ENCODE measurements at places on chromosomes 11 and 22.

GRCh38 chr22:37320726-37321677, 38.7 kb downstream of the CYTH4 start:
- DNase-seq = no peak

- DNase-seq = no peak
Observed at GRCh38 chr22:36303874-36304273, 50.9 kb downstream of the APOL1 start.

DNA sequence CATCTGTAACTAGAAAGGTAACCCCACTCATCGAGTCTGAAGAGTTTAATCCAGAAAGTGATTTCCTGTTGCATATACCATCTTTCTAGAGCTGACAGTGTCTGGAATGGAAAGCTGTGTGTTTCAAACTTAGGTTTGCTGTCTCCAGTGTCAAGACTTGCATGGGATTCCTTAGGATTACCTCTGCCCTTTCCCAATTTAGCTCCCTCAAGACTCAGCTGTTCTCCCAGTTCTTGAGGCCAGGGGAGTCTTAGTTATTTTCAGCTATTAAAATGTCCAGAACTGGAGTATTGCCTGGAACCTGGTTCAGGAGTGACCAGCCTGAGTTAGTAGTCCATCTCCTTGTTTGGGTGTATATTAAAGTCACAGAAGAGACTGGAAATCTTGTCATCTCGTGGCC, 25.0 kb upstream of the LDHA start:
- no peak for DNase-seq

DNA sequence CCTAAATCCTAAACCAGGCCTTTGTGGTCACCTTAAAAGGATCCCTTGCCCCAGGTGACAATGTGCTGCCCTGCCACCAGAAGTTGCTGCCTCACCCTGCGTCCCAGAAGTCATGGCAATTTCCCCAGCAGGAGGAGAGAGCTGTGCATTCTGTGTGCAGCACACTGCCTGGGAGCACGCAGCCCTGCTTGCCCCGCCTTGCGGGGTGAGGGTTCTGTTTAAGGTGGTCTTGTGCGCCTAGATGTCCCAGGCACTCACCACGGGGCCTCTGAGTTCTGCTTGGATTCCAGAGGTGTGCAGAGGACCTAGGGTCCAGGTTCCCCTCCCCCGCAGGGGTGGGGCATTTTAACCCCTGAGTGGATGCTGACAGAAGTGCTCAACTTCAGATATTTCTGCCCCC, 95.0 kb downstream of the GRAMD1B start:
- no peak for DNase-seq

GRCh38 chr11:21480240-21480639, 712.6 kb upstream of the ANO5 start:
- no peak for DNase-seq

DNA sequence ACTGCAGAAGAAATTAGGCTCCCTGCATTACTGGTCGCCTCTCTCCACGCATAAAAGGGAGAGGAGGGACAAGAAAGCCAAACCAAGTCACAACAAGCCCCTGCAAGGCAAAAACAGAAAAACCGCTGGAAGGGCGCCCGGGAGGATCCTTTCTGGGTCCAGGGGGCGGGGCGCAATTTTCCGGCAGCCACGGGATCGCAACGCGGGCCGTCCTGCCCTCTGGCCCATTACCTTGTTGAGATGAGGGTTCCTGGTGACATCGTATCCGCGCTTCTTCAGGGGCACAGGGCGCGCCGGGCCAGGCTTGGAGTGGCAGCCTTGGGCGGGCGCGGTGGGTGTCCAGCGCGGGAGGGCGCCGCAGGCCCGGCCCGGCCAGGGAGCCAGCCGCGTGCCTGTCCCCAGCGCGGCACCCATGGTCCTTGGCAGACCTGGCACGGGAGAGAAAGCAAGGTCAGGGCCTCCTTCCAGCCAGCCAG, 847 bp downstream of the ME3 start:
- DNase-seq = no peak

GRCh38 chr11:111699579-111700156, 66.5 kb downstream of the PPP2R1B start:
- DNase-seq = no peak

GRCh38 chr11:2090172-2091111, 48.7 kb downstream of the IGF2 start:
- DNase-seq = no peak

DNA sequence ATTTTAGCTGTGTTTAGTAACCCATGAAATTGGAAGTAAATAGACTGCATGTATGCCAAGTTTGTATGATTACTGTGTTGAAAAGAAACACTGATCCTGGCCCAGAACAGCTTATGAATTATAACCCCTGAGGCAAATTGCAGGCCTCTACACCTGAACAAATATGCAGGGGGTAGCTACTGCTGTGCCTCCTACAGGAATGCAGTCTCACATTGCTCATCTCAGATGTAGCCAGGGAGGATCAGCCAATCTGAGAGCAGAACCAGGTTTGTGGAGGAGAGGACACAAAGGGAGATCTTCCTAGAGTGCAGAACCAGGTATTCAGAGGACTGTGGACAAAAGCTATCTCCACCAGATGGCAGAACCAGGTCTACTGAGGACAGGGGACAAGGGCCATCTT, 442.2 kb upstream of the DDI1 start:
- no peak for DNase-seq

GRCh38 chr11:57480409-57481137, 20.2 kb downstream of the RTN4RL2 start:
- DNase-seq = no peak

- DNase-seq = no peak
Observed at GRCh38 chr11:8087185-8087584, 6.2 kb downstream of the TUB start.

DNA sequence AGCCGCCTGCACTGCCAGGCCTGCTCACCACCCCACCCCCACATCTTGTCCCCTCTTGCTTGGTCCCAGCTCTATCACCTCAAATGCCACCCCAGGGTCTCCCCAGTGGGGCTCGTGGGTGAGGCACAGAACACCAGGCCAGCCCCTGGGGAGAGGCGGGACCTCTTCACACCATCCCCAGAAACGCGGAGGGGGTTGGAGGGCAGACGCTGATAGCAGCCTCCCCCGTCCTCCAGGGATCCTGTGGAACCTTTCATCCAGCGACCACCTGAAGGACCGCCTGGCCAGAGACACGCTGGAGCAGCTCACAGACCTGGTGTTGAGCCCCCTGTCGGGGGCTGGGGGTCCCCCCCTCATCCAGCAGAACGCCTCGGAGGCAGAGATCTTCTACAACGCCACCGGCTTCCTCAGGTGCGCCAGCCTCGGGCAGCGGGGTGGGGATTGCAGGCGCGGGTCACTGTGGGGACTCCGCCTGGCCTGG, 5.8 kb downstream of the PKP3 start:
- no peak for DNase-seq

GRCh38 chr11:13595166-13595565, 73.3 kb upstream of the FAR1 start:
- no peak for DNase-seq

- no peak for DNase-seq
Observed at GRCh38 chr11:64754124-64754918, 5.5 kb downstream of the PYGM start.

DNA sequence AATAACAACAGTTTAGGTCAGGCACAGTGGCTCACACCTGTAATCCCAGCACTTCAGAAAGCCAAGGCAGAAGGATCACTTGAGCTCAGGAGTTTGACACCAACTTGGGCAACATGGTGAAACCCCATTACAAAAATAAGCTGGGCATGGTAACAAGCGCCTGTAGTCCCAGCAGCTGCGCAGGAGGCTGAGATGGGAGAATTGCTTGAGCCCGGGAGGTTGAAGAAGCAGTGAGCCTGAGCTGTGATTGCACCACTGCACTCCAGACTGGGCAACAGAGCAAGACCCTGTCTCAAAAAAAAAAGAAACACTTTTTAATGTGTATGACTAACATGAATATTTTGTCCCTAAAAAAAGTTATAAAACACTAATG, 24.5 kb upstream of the TFIP11 start:
- no peak for DNase-seq

DNA sequence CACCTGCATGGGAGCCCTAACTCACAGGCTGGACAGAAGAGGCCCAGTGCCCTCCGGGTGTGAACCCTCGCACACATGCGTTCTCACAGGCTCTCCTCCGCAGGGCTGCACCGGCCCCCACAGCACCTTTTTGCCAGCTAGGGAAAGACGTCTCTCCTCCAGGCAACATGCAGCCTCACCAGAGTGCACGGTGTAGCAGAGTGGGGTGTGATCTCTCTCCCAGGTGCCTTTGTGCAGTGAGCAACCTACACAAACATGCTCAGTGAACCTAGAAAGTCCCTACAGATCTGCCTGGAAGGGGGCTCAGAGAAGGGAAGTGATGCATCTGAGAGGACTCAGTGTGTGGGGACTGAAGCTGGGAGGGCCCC, 3.7 kb upstream of the CARNS1 start:
- DNase-seq = no peak

All from Panc1 (cell line).